Stimulated activated CD4-positive, alpha-beta T cell treated with anti-CD3 and anti-CD28 coated beads, TNF-alpha, amount 100 ng/mL, for 4 hours (primary cell): ENCODE measurements at places on chromosomes 16 and 17.

DNA sequence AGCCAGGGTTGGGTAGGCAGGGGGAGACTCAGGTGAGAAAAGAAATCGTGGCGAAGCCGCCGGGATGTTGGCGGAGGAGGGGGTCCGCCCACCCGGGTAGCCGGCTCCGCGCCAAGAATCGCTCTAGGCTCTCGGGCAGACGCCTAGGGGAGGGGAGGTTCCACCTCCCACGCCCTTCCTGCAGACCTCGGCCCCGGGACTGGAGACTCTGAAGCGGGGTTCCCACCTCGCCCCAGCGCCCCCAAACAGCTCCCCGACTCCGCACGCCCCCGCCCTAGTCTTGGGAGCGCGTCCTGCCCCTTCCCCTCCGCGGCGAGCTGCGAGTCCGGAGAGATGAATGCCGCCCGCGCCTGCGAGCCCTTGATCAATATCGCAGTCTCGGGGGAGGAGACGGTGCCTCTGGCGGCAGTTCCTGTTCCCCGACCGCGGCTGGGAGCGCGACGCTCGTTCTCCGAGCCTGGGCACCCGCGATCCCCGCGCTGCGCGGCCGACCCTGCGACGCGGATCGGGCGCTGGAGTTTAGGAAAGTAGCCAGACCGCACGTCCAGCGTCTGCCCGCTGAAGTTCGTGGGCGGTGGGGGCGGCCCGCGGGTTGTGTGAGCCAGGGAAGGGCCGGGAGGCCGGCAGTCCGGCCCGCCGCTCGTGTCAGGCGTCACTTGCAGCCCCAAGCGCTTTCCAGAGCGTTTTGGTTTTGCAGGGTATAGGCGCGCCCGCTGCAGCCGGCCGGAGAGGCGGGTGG is 790 bp downstream of the CRHR1 start:
- peak; percentile 16 for DNase-seq

DNA sequence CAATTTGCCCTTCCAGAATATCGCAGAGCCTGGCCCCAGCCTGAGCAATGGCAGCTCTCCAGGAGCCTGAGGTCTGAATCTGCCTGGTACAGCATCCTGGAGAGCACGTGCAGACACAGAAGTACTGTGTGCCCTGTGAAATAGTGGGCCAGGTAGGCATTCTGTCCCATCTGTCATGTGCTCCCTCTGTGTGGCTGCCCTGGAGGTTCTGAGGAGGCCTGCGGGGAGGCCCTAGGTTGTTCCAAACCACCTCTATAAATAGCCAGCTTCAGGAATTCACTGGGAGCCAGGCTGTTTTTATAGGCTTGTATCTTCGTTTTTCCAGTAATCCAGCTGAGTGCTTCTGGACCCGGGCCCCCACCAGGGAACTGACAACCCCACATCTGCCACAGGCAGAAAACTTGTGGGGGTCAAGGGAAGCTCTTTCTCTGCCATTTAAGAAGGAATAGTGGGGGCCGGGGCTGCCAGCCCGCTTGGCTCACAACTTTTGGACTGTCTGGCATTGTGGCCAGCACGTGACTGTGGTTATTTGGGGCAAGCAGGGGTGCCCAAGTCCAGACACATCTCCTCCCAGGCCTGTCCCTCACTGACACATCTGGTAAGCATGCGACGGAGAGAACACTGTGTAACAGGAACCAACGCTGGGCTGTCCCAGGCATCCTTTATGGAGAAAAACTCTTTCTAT is 356.3 kb upstream of the TNRC6C start:
- DNase-seq: no peak

DNA sequence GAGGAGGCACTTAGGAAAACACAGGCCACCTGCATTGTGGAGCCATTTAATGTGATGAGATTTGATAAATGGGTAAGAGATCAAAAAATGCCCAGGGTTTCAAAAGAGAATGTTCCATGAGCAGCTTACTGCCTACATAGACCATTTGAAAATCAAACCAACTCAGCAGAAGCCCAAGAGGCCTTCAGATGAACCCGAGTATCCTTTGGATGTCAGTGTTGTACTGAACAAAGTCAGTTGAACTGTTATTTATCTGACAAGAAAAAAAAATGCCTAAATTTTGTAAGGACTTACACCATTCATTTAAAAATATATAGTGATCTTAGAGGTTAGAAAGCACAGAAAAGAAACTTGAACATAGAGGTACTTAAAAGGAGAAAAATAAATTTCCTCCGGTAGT is 381.7 kb downstream of the ZFHX3 start:
- no peak for DNase-seq

GRCh38 chr16:68512183-68512582 is 26.9 kb upstream of the ZFP90 start:
- no peak for DNase-seq

- DNase-seq: no peak
Observed at GRCh38 chr17:70251706-70252105, 82.4 kb downstream of the KCNJ2 start.

GRCh38 chr17:8846768-8847211 is 20.7 kb downstream of the PIK3R6 start:
- DNase-seq: no peak
